Lower leg skin (tissue), 4 donors: ENCODE measurements at places on chromosomes 4 and X. TPM values are rescaled to one million over a fixed set of nuclear protein-coding genes. Genes with fewer than 3 reads are reported as not detected.

GRCh38 chrX:119999087-119999634 is 55.6 kb upstream of the NKAP start:
- DNase-seq = no peak

DNA sequence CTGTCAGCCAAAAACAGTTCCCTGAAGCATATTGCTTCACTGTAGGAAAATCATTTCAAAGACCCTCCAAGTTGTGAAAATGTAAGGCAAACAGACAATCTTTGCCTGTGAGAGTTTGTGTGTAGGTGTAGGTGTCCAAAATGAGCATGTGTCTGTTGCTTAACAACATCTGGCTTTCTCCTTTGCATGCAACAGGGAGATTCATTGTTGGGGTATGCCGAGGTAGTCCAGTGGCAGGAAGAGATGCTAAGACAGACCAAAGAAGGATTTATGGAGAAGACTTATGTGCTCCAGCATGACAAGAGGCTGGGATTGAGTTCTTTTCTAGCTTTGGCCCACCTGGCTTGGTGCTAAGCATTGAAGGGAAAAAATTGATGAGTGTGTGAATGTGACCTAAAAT is 29.8 kb upstream of the SMAD1 start:
- DNase-seq = no peak

GRCh38 chrX:42247241-42247640 is 323.9 kb upstream of the CASK start:
- no peak for DNase-seq

DNA sequence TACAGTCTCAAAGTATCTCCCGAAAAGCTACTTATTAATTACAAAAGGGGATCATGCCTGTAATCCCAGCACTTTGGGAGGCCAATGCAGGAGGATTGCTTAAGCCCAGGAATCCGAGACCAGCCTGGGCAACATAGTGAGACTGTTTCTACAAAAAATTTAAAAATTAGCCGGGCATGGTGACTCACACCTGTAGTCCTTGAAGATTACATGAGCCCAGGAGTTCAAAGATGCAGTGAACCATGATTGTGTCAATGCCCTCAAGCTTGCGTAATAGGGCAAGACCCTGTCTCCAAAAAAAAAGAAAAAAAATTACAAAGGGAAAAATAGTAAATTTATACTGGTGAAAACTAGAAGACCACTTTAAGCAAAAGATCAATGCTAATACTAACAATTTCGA is 3.3 kb upstream of the PORCN start:
- no peak for DNase-seq

DNA sequence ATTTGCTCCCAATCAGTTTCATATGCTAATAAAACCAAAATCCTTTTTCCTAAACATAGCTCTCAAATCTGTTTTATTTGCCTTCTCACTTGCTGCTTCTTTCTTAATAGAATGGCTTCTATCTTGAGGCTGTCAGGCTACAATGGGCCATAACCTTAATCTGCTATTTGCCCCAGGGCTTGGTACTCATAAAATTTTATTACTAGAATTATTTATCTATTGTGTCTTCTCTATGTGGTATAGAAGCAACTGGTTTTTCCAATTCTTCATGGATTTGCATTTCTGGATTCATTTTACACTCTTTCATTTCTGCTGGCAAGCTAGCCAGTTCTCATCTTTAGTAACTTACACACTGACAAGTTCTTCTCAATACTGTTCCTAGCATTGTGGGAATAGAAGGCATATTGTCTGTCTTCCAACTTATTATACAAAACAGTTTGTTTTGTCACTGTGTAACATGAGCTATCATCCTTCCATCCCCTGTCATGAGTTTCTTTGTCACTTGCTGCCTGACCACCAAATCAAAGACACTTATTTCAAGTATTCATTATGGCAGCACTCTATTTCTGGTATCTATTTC is 96.6 kb upstream of the KCNIP4 start:
- DNase-seq = no peak

Gene RBBP7
- 47.7 TPM for total RNA-seq

Gene PNMA5
- not detected for total RNA-seq

DNA sequence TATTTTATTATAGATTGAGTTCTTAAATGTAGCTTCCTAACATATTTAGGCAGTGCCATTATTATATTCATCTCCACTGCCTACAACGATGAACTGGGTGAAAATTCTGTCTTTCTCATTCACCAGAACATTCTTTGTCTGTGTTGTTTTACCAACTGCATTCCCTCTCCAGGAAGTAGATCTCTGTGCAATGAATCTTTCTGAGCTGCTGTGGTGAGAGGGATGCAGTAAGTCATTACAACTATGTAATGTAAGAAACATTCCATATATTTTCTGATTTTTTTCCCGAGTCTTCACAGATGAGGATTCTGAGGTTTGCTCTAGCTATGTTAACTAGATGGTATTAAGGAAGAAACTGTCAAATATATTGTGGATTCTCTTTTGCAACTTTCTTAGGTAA is 811.9 kb upstream of the PCDH7 start:
- no peak for DNase-seq

- DNase-seq = no peak
Observed at GRCh38 chrX:8278557-8278956, 107.5 kb upstream of the VCX2 start.

Gene NWD2
- total RNA-seq = 2.8 TPM
